ENCODE measurements at places on chromosomes 1 and 21.

- no peak for DNase-seq
Measured at GRCh38 chr1:230285351-230285750, 140.8 kb downstream of the PGBD5 start.

DNA sequence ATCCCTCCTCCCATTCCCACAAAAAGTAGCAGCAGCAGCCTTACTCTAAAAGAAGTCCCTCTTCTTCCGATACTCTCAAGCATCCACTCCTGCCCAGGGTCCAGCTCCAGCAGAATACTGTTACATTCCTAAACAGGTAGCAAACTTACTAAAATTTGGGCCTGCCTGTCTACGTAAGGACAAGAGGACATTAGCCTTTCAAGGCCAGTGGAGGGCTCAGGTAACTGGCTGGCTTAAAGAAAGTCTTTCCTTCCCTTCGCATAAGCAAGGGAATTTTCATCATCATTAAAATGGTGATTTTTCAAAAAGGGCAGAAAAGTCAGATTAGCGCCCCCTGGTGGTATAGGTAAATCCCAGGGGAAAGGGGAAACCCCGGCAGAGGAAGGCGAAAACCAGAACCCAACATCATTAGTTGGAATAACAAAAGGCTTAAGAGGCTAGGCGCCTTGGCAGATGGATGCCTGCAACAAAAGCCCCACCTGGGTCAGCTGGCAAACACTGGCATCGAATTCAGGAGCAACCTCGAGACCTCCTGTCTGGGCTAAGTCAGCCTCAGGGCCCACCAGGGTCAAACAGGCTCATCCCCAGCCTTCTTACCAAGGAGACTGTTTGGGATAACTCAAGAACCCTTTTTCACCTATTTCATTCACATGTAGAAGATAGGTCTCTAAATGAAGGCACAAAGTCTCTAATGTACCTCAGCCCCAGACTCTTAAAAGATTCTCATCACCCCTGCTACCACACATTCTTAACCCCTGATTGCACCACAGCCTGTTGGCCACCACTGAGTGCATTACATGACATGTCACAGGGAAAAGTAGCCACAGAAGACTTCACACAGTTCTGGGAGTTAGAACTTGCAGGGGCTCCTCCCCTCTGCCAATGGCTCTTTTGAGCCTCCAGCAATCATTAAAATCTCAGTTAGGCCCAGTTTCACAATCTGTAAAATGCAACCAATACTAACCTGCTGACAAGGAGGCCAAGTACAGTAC lies 36.7 kb downstream of the ERI3 start:
- DNase-seq = no peak

- no peak for DNase-seq
Measured at GRCh38 chr21:31879911-31880310, 7.1 kb downstream of the HUNK start.

DNA sequence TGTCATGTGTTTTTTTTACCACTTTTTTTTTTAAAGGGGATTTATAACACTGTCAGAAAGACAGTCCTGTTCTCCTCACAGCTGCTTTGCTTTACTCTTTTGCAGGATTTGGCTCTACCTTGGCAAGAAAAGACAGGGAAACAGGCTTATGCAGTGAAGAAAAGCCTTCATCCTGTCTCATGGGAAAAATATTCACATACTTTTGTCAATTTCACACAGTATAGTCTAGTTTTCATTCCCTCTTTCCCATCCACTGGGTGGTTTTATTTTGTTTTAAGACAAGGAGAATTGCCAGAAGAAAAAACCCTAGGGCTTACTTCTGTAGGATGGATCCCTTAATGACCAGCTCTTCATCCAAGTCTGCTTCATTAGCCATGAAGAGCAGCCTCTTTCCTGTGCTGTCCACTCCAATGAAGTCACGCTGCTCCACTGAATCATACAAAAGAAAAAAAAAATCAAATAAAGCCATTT lies 60.0 kb downstream of the EIF2B3 start:
- DNase-seq = no peak

GRCh38 chr1:48249868-48250267 lies 27.4 kb downstream of the SLC5A9 start:
- no peak for DNase-seq

- no peak for DNase-seq
Measured at GRCh38 chr1:109642626-109643025, 13.3 kb upstream of the GSTM4 start.

GRCh38 chr1:24966121-24966723 lies 36.1 kb upstream of the RUNX3 start:
- DNase-seq = peak; percentile 52

- DNase-seq = no peak
Measured at GRCh38 chr1:204931768-204932572, 61.3 kb downstream of the NFASC start.

DNA sequence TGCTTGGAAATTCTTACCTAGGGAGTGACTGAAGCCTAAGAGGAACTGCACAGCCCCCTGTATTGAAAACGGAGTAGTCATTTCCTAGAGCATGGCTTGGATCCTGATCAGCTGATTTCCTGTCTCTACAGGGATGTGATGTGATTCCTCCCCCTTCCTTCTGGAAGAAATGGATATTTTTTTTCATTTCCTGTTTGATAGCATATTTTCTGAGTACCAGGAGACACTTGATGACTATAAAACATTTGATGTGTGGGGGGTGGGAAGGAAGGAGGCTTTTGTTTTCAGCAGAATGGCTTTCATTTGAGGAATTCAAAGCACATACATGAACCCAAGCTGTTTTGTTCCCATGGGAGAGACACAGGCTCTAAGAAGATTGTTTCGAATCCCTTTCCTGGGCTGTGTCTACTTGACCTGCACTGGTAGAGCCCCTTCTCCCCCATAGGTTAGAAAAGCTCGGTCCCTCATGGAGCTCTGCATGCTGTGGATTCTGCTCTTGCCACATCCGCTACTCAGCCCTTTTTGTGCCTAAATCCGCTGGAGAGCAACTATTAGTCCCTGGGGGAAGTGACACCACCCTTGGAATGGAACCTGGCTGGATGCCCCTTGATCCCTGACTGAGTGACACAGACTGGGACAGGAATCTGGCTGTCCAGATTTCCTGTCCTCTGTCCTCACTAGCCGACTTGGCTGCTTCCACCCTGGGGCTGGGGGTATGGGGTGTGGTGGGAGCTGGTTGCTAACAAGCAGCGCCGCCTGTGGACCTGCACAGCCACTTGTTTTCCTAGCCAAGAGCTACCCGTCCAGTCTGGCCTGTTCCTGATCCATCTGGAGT lies 71.8 kb upstream of the MACF1 start:
- DNase-seq = no peak

DNA sequence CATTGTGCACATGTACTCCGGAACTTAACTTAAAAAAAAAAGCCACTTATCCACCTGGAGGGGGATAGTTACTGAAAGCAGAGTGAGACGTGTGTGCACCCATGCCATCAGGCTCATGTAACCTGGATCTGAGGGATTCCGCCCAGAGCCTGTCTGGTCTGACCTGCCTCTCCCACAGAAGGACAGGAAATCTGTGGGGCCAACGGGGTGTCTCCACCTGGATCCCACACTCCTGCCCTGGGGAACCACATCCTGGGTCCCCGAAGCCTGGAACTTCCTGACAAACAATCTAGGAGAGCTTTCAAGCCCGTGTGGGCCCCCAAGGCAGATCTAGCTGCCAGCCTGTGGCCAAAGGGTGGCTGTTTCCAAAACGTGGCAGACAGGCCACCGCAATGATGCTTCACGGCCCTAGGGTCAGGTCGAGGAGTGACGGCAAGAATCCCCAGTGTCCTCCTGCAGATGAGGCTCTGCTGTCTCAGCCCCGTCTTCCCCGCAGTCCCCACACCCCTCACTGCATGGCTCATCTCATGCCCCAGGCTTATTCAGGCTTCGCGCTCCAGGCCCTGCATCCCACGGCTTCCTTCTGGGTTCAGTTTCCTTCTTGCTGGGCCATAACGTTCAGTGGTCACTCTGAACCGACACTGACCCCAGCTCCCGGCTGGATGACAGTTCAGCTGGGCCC lies 21.0 kb upstream of the PCBP3 start:
- no peak for DNase-seq

DNA sequence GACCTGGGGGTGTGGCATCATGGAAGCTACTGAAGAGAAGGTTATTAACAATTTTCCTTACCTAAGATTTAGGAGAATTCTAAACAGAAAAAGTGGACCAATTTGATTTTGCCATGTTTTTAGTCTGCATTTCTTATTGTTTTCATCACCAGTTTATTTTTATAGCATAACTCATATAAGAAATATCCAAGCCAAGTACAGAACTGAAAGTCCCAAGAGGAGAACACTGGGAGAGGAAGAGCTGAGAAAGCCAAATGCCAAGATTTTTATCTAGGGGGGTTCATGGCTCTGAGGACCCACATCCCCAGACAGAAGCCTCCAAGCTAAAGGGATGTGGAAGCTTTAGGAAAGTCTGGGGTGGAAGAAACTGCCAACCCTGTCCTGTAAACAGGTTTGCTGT lies 109.4 kb upstream of the DUSP10 start:
- no peak for DNase-seq

GRCh38 chr1:34500451-34500850 lies 254.4 kb upstream of the GJB5 start:
- no peak for DNase-seq

DNA sequence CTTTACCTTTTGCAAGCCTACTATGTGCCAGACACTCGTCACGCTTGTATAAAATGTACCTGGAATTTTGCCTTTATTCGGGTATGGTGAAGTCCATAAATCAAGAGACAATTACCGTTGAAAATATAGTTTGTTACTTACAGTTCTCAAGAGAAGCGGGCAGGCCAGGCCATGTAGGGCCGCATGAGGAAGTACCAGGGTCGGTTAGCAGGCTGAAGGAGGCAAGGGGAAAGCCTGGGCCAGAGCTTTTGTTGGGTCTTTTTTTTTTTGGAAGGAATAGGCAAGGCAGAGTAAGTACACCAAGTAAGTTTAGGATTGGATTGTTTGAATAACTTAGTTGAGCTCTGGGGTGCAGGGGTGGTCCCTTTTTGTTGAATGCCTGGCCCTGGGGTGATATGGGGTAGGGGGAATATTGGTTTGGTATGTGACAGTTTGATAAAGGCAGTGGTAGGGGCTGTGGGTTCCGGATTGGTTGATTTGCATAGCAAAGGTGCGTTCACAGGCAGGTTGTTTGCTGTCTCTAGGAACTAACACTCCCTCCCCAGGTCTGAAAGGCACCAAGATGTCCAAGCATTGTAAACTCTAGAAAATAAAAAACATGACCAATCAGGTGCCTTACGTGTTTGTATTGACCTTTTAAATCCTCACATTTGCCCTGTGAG lies 80.7 kb downstream of the KAZN start:
- DNase-seq = no peak

DNA sequence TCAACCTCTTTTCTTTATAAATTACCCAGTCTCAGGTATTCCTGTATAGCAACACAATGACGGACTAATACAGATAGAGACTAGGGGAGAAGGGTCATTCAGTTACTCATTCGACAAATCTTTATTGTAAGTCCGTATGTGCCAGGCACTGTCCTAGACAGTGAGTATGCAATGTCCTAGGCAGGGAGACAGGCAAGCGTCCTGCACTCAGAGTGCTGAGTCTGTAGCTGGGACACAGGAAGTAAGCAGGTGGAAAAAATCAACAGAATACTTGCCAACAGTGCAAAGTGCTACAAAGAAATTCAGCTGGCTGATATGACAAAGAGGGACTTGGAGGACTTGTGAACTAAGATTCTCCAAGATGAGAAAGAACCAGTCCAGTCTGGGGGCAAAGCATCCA lies 92.2 kb upstream of the ZBTB40 start:
- DNase-seq = no peak

DNA sequence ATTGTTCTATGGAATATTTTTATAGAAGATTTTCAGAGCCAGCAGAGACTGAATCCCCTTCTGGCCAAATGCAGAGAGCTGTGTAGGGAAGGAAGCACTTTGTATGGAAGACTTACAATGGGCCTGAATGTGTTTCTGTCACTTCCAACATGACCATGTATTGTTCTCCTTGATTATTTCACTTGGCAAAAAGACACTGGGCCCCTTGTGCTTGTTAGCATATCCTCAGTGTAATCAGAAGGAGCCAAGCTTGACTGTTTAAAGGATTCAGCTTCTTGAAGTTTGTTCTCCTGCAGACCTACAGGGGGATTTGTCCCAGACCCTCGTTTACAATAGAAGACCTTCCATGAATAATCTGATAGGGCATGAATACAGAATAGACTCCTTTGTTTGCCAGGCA lies 48.1 kb upstream of the UBE2U start:
- DNase-seq = no peak

DNA sequence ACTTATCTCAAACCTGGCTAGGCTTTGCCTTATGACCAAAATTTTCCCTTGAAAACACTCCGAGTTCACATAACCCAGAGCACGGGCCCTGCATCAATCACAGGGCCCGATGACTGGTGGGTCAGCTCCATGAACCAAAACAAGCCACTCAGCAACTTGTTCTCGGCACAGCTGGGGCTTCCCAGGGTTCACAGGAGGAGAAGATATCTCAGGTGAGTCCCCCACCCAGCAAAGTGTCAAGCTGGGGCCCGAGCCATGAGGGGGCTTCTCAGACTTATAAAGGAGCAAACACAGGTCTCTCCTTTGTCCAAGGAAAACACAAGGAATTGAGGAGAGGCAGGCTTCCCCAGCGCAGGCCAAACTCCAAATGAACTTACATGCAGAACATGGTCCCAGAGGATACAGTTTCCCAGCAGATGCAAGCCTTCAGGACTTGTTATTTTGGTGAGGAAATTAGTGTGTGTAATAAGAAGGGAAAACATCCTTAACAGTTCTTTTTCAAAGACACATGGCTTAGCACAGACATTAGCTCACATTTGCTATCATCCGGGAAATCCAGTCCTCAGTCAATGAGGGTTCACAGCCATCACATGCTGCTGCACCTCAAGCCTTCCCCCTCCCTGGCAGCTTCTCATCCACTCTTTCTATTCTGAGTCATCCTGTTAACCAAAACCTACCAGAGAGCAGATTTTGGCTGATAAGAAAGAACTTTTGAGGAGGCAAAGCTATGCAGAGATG lies 98.1 kb upstream of the NFIA start:
- no peak for DNase-seq

DNA sequence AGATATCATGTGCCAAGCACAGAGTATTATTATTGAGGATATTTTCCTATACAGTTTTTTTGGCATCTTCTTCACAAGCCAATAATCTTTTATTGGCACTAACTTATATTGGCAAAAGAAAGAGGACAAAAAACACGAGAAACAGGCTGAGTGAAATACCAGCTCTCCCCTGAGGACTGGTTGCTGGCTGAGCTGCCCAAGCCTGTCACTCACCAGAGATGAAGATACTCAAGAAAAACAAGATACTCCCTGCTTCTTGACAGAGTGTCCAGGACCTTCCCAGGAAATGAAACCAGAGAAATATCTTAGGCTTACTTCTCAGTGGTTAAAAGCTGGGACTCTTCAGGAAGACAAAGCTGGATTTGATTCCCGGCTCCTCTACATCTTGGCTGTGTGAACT lies 35.9 kb upstream of the ATP1B1 start:
- DNase-seq = no peak

Data from stimulated activated CD8-positive, alpha-beta memory T cell treated with anti-CD3 and anti-CD28 coated beads, Interleukin-15, amount 100 ng/mL, for 48 hours (primary cell).